ENCODE measurements at places on chromosomes 5 and 9.

DNA sequence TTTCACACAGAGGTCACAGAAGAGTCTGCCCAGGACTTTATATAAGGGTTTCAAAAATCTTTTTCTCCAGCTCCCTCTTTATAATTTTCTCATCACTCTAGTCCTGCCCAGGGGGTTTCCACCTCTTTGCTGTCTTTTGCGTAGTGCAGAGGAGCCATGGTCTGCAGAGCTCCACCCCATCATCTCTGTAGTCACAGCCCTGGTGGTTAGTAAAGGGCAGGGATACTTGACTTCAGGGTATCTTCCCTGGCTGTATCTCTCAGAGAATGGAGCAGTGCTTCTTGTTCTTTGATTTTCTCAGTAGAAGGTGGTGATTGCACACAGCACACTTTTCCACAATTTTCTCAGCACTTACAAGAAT is 900.6 kb upstream of the COX7C start:
- DNase-seq = no peak

DNA sequence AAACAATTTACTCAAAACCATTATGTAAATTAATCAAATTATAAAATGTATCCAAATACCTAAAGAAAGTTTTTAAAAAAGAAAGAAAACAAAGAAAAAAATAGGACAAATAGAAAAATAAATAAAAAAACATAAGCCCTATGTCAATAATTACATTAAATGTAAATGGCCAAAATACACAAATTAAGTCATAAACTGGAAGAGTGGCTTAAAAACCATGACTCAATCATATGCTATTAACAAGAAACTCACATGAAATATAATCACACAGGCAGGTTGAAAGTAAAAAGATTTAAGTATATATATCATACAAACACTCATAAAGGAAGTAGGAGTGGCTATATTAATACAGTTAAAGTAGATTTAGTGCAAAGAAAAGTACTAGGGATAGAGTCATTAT is 95.3 kb downstream of the PRELID2 start:
- no peak for DNase-seq

DNA sequence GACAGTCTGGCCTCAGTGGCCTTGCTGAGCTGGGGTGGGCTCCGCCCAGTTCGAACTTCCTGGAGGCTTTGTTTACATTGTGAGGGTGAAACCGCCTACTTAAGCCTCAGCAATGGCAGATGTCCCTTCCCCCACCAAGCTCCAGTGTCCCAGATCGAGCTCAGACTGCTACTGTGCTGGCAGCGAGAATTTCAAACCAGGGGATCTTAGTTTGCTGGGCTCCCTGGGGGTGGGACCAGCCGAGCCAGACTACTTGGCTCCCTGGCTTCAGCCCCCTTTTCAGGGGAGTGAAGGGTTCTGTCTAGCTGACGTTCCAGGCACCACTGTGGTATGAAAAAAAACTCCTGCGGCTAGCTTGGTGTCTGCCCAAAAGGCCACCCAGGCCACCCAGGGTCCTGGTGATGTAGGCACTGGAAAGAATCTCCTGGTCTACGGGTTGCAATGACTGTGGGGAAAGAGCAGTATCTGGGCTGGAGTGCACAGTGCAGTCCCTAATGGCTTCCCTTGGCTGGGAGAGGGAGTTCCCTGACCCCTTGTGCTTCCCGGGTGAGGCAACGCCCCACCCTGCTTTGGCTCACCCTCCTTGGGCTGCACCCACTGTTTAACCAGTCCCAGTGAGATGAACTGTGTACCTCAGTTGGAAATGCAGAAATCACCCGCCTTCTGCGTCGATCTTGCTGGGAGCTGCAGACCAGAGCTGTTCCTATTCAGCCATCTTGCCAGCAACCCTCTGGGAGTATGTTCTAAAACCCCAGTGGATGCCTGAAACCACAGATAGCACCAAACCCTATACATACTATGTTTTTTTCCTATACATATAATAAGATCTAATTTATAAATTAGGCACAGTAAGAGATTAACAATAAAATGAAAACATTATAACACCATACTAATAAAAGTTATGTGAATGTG is 95.5 kb downstream of the TMEM161B start:
- DNase-seq = no peak

- DNase-seq = no peak
These were observed 112.8 kb downstream of the MLLT3 start for GRCh38 chr9:20509466-20509865.
